ENCODE measurements at places on chromosomes 1 and 21. TPM values are rescaled to one million over a fixed set of nuclear protein-coding genes. Genes with fewer than 3 reads are reported as not detected.

The RAD54L gene
- 3.7 TPM for total RNA-seq

The ANKRD34A gene
- 1.4 TPM for total RNA-seq

DNA sequence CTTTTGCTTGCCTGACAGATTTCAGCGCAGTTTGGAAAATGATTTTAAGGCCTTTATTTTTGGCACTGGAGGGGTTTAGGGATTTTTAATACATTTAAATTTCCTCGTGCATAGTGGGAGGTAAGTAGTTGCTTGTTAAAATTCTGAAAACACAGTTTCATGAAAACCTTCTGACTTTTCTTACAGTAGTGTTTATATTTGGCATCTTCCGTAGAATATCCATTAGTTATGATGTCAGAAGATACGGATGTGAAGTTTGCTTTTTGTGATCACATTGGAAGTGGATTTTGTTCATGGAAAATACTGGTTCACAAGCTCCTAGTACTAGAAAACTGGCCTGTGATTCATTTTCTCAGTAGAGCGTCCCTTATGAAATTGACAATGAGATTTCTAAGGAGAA, 1.3 kb downstream of the RABGAP1L start:
- DNase-seq, result no peak

The ESRRG gene
- total RNA-seq, result not detected
